ENCODE measurements at places on chromosomes 7 and 10.
A peak's percentile ranks its signal among the peaks of the same experiment; 100 is the strongest.

GRCh38 chr10:61751599-61751998, 88.9 kb downstream of the CABCOCO1 start:
- DNase-seq, result no peak
- peak overlapping the region; percentile 96 for H3K27ac ChIP-seq
- peaks cover 29% of the 10 kb centered on the region for H3K4me1 ChIP-seq
- H3K4me3 ChIP-seq, result peak overlapping the region; percentile 77
- no peaks in the 10 kb centered on the region for H3K27me3 ChIP-seq
- no peaks in the 10 kb centered on the region for H3K36me3 ChIP-seq

DNA sequence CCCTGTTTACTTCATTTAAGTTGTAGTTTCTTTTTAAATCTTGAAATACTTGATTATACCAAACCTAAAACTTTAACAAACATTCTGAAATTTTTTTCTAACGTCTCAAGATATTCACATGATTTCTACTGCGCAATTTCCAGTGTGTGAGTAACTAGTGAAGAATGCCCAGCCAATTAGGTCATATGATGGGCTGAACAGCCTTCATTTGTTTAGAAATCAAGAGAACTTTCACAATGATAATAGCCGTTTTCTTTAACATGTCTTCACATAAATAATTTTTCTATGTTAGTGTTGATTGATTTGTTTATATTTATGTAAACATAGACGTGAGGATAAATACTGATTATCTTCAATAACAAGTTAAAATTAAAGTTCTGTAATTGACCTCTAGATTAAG, 21.8 kb downstream of the STAM start:
- H3K27me3 ChIP-seq, result no peaks in the 10 kb centered on the region
- no peak overlapping the region for H3K27ac ChIP-seq
- H3K4me1 ChIP-seq, result peaks cover 70% of the 10 kb centered on the region
- DNase-seq, result no peak
- H3K4me3 ChIP-seq, result no peak overlapping the region
- H3K36me3 ChIP-seq, result peaks cover 7% of the 10 kb centered on the region

DNA sequence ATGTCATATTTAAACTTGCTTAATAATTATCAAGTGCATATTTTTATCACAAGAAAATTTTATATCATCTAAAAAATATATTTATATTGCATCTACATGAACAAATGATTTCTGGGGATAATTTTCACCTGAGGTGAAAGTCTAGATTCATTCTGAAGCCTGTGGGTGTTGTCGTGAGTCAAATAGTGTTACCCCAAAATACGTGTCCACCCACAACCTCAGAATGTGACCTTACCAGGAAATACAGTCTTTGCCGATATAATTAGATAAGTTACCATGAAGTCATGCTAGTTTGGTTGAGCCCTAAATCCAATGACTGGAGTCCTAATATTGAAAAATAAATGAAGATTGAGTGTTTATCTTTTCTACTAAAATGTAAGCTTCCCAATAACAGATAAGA, 203.0 kb upstream of the MDFIC start:
- peak; percentile 43 for DNase-seq
- peak overlapping the region; percentile 42 for H3K4me3 ChIP-seq
- peaks cover 11% of the 10 kb centered on the region for H3K4me1 ChIP-seq
- H3K36me3 ChIP-seq, result no peaks in the 10 kb centered on the region

- H3K4me3 ChIP-seq, result no peak overlapping the region
- H3K4me1 ChIP-seq, result peaks cover 23% of the 10 kb centered on the region
- no peaks in the 10 kb centered on the region for H3K36me3 ChIP-seq
These were observed 7.6 kb upstream of the HOXA13 start for GRCh38 chr7:27207348-27207985.

DNA sequence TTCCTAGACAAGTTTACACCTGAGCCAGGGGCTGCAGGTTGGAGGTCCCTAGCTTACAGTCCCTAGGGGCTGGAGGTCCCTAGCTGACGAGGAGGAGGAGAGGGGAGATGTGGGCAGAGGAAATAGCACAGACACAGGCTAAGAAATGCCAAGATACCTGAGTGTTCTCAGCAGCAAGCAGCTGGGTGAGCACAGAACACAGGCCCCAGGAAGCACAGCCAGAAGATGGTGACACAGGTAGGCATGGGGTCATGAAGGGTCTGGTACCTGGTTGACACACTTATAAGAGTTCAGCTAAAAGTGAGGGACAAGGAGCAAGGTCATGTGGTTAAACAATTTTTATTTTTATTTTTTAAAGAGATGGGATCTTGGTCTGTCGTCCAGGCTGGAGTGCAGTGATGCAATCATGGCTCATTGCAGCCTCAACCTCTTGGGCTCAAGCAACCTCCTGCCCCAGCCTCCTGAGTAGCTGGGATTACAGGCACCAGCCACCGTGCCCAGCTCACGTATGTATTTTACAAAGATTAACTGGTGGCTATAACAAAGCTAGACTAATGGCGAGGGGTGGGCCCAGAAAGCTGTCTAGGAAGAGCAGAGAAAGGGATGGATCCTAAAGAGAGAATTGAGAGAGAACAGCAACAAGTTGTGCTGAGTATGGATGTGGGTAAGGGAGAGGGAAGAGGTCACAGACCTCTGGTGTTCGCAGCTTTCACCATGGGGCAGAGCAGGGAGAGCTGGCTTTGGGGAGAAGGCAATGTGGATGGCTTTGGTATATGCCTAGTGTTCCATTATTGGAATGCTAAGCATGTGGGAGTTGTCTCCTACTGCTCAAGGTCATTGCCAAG, 140.3 kb upstream of the KLF14 start:
- peak overlapping the region; percentile 43 for H3K27ac ChIP-seq
- DNase-seq, result no peak
- no peak overlapping the region for H3K4me3 ChIP-seq
- peaks cover 53% of the 10 kb centered on the region for H3K4me1 ChIP-seq
- no peaks in the 10 kb centered on the region for H3K27me3 ChIP-seq
- H3K36me3 ChIP-seq, result peaks cover 18% of the 10 kb centered on the region

DNA sequence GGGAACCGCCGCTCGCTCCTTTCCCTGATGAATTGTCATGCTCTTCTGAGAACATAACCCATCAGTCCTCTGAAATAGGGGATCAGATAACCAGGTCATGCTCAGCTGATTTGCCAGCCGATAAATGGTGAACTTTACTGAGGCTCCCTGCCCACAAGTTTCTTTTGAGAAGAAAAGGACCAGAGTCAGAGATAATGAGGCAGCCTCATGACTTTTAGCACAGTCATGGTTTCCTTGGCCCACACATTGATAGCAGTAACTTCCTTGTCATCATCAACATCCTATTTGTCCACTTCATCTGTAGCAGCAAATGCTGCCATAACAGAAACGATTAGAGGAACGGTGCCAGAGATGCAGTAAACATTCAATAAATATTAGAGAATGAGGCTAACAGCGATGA, 509.0 kb downstream of the GATA3 start:
- H3K4me3 ChIP-seq, result no peak overlapping the region
- peaks cover 8% of the 10 kb centered on the region for H3K4me1 ChIP-seq
- peaks cover 19% of the 10 kb centered on the region for H3K27me3 ChIP-seq
- no peak overlapping the region for H3K27ac ChIP-seq

DNA sequence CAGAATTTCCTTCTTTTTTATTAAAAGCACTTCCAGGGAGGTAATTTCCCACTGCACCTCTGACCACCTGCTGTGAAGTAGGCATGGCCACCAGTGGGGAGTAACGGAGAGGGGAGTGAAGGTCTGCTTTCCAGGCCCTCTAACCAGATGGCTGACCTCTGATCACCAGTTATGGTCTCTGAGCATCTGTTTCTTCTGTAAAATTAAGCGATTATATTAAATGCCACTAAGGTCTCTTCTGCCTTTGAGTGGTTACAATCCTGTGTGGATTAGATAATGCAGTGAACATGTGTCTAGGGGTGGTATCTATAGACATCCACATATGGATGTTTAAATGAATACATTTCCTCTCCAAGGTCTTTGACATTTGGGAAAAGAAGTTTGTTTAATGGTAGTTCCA, 199.6 kb downstream of the HERPUD2 start:
- H3K4me3 ChIP-seq, result no peak overlapping the region
- H3K27me3 ChIP-seq, result peaks cover 11% of the 10 kb centered on the region
- DNase-seq, result no peak
- no peaks in the 10 kb centered on the region for H3K4me1 ChIP-seq
- H3K27ac ChIP-seq, result no peak overlapping the region

DNA sequence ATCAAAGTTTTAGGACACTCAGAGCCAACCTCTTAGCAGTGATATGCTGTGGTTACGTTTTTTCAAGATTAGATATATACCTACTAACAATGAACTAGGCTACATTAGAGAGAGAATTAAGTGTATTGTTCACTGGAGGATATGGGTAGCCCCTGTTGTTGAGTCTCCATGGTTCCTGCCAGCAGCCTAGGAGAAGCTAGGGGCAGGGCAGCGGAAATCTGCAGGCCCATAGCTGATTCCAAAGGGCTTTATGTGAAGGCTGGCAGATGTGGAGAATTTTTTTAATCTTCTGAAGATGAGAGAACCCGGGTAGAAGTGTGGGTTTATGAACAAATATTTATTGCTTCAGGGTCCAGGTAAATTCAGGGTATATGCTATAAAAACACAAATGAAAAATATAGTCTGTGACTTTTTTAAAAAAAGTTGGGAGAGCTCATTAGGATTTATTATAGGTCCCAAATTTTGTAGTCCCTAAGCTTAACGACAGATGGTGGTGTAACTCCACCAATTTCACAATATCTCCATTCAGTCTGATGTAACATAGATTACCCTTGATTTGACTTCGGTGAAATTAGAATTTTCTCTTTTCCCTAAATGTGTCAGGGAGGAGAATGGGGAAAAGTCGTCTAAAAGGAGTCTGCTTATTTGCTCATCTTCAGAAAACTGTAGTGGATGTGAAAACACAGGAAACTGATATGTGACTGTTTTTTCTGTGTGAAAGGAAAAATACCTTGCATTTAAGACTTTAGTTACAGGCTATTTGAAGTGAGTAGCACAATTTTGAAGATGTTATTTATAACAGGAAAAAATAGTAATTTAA, 163.0 kb upstream of the PPP1R3A start:
- peak; percentile 18 for DNase-seq
- no peak overlapping the region for H3K27ac ChIP-seq

GRCh38 chr7:101547916-101548661, 81.0 kb downstream of the MYL10 start:
- no peak for DNase-seq
- no peaks in the 10 kb centered on the region for H3K36me3 ChIP-seq
- no peak overlapping the region for H3K27ac ChIP-seq
- no peaks in the 10 kb centered on the region for H3K27me3 ChIP-seq

DNA sequence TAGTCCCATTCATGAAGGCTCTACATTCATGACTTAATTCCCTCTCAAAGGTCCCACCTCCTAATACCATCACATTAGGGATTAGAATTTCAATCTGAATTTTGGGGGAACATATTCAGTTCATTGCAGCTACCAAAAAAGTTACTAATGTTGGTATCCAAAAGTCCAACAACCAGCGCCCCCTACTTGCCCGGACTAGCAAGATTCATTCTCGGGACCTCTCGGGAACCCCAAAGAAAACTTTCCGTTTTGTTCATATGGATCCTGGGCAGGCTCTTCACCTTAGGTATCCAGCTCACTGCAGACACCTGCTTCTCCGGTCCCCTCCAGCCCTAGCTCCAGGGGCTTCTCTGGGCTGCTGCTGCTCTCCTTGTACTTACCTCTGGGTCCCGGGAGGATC, 8.9 kb upstream of the GRK5 start:
- H3K4me1 ChIP-seq, result peaks cover 30% of the 10 kb centered on the region
- H3K36me3 ChIP-seq, result no peaks in the 10 kb centered on the region
- peak; percentile 34 for DNase-seq
- peak overlapping the region; percentile 67 for H3K27ac ChIP-seq

DNA sequence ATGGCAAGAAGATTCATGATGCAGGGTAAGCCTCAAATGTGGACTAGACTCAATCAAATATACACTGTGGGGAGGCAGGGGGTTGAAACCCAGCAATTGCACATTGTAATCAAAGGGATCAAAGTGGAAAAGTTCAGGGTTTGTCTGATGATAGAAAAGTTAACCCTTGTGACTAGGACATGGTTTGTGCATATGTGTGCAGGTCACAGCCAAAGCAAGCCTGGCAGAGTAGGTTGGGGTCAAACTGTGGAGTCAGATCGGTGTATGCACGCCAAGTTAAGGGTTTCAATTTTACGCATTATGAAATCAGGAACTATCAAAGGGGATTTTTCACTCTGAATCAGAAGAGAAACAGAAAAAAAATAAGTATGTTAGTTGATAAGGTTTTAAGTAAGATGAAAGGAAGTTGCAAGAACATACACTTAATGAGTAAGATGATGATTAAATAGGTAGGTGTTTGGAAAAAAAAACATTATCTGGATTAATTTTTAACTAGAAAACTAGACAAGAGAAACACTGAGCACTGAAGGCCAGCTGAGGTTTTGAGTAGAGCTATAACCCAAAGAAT, 188.3 kb downstream of the DGKB start:
- H3K4me3 ChIP-seq, result no peak overlapping the region
- H3K27ac ChIP-seq, result peak overlapping the region; percentile 42
- H3K27me3 ChIP-seq, result no peaks in the 10 kb centered on the region
- H3K4me1 ChIP-seq, result no peaks in the 10 kb centered on the region

DNA sequence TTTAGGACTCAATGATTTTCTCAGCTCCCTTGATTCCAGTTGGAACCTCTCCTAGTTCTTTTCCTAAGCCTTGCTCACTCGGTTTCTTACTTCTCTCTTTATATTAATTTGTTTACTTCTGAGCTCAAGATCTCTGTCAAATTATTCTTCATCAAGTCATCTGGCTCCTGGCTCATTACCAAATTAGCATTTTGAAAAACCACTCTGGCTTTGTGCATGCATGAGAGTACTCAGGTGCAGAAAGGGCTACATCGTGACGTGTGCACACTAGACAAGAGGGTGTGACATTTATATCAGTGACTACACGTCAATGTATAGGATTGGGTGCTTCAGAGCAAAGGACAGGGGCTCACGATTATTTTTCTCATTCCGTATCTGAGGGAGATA, 645.7 kb upstream of the DPP6 start:
- no peak overlapping the region for H3K4me3 ChIP-seq
- H3K27me3 ChIP-seq, result no peaks in the 10 kb centered on the region

GRCh38 chr10:91162050-91162494, 58.4 kb upstream of the PCGF5 start:
- no peaks in the 10 kb centered on the region for H3K27me3 ChIP-seq
- H3K27ac ChIP-seq, result peak overlapping the region; percentile 88
- H3K36me3 ChIP-seq, result peaks cover 4% of the 10 kb centered on the region
- H3K4me3 ChIP-seq, result peak overlapping the region; percentile 95

GRCh38 chr7:148774471-148774870, 75.8 kb downstream of the CUL1 start:
- peak overlapping the region; percentile 13 for H3K27ac ChIP-seq
- peaks cover 30% of the 10 kb centered on the region for H3K4me1 ChIP-seq
- no peak overlapping the region for H3K4me3 ChIP-seq
- H3K36me3 ChIP-seq, result peaks cover 2% of the 10 kb centered on the region
- no peaks in the 10 kb centered on the region for H3K27me3 ChIP-seq
- no peak for DNase-seq

DNA sequence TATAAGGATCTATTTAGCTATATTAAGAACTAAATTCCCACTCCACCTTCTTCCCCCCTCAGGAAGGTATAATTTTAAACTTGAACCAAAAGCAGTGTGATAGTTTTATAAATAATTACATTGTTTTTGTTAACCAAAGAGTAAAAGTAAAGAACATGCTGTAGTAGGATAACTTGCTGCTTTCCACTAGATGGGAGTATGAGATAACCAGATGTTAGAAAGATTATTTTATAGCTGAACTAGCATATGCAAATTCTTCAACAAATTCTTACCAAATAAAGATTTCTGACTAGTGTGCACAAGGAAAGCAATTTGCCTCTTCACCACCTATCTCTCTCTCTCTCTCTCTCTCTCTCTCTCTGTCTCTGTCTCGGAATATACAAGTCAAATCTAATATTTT, 31.8 kb downstream of the TES start:
- H3K27me3 ChIP-seq, result no peaks in the 10 kb centered on the region
- no peak overlapping the region for H3K4me3 ChIP-seq
- peaks cover 42% of the 10 kb centered on the region for H3K4me1 ChIP-seq
- H3K36me3 ChIP-seq, result peaks cover 22% of the 10 kb centered on the region
- no peak for DNase-seq
